ENCODE measurements at places on chromosomes 6 and 20.

GRCh38 chr6:66717801-66718200, 1010.8 kb upstream of the EYS start:
- no peak for DNase-seq

DNA sequence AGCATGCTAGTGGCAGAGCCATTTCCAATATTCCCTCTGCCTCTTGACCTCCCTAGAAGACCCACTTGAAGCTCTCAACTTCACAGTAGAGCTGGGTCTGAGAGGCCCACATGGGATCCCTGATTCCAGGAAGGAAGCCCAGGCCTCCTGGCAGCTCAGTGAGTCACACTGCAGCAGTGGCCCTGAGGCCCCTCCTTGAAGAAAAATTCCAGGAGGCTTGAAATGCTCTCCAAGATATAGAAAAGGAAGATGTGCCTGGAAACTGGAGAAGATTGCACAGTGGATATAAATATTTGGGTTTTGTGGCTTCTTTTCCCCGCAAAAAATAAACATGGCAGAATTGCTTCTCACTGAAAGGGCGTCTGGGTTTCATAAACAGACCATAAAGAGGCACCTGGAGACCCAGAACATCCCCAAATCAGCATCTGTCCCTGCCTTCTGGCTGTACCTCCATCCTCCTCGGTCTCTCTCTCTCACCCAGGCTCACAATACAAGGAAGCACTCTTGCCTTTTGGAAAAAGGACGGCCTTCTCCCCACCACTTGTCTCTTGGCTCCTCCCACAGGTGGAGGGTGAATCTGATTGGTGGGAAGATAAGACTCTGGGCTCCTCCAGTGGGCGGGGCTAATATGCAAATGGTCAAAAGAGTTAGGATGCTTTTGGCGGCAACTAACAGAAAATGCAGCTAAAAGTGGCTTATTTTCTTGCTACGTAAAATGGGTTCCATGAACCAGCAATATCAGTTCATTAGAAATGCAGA, 200.0 kb upstream of the SULF2 start:
- DNase-seq: no peak

DNA sequence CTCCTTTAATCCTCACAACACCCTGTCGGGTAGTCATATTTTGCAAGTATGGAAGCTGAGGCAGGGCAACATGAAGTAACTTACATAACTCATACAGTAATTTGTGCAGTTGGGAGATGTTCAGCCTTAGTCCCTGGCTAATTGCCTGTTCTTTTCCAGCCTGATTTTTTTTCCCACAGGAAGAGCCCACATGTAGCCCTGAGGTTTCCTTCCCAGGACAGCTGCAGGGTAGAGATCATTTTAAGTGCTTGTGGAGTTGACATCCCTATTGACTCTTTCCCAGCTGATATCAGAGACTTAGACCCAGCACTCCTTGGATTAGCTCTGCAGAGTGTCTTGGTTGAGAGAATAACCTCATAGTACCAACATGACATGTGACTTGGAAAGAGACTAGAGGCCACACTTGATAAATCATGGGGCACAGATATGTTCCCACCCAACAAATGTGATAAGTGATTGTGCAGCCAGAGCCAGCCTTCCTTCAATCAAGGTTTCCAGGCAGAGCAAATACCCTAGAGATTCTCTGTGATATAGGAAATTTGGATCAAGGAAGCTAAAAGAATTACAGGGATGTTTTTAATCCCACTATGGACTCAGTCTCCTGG, 5.0 kb upstream of the BTN2A1 start:
- DNase-seq: no peak

DNA sequence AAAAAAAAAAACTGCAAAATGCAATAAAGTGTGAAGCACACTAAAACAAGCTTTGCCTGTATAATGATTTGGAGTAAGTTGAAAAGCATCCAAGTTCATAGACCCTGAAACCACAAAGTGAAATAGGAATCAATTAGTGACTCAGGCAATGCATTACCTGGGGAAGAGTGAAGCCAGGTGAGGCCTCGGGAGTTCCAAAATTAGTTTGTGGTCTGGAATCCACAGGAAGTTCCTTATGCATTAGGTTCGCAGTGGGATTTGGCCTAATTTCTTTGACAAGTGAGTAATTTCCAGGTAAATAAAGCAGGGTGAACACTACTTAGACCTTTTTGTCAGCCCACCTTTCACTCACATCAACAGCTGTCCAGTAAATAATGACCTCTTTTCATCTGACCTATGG, 490.8 kb downstream of the CBLN4 start:
- DNase-seq: no peak

- DNase-seq: no peak
Measured at GRCh38 chr6:74128536-74128935, 432.5 kb downstream of the CD109 start.

GRCh38 chr20:32386091-32386490, 28.0 kb downstream of the ASXL1 start:
- no peak for DNase-seq

DNA sequence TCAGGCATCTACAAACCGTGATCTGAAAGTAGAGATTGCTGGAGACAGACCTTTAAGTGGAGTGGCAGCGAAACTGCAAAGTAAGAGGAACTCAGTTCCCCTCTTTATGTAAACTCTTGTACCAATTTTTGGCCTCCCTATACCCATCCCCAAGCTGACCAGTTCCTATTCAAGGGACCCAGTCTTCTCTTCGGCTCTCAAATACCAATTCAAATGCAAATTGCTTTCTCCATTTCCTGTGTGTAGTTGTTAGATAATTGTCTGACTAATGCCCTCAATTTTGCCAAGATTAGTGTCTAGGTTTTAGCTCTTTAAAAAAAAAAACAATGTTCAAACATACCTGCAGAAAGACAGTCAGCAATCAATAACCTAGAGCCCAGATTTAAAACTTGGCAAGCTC, 150.9 kb downstream of the EYA4 start:
- no peak for DNase-seq
